GM10248 (cell line): ENCODE measurements at places on chromosomes 13 and 19.

GRCh38 chr13:83881140-83881684, 1.1 kb downstream of the SLITRK1 start:
- no peak for DNase-seq

DNA sequence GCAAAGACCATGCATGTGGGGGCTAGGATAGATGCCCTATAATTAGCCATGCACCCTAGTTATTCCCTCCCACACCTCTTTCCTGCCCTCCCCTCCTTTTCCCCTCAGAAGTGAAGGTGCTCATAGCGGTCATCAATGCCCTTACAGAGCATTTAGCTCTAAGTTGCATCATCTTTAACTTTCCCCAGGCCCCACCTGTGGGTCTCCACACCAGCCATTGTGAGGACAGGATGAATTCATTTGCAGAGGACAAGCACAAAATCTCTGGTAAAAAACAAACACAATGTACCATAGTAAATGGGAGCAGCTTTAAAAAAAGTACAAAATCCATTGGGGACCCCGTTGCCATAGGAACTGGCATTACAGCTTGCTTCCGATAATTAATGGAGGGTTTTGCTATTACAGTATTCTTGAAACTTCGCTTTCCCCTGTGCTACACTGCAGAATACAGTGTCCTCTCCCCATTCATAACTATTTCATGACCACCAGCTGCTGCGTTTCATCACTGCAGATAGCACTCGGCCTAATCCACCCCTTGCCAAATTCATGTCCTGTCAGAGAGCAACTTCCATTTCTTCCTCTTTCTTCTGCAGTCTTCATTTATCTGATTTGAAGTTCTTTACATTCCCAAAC, 110.5 kb downstream of the ZDHHC20 start:
- no peak for DNase-seq

DNA sequence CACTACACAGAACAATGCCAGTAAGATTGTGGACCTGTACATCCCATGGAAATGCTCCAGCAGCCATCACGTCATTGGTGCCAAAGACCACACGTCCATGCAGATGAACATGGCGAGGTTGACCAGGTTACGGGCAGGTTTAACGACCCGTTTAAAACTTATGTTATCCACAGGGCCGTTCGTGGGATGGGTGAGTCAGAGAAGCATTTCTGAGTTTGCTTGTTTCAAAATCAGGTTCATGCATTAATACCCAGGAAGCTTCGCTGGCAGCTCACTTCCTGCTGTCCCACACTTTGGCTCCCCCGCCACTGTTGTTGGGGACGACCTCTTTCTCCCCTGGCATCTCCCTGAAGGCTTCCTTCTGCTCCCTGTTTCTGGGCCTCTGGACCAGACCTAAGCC, 194.1 kb downstream of the USP12 start:
- no peak for DNase-seq

- DNase-seq, result no peak
These were observed 473.3 kb downstream of the ITGBL1 start for GRCh38 chr13:101925731-101926130.

DNA sequence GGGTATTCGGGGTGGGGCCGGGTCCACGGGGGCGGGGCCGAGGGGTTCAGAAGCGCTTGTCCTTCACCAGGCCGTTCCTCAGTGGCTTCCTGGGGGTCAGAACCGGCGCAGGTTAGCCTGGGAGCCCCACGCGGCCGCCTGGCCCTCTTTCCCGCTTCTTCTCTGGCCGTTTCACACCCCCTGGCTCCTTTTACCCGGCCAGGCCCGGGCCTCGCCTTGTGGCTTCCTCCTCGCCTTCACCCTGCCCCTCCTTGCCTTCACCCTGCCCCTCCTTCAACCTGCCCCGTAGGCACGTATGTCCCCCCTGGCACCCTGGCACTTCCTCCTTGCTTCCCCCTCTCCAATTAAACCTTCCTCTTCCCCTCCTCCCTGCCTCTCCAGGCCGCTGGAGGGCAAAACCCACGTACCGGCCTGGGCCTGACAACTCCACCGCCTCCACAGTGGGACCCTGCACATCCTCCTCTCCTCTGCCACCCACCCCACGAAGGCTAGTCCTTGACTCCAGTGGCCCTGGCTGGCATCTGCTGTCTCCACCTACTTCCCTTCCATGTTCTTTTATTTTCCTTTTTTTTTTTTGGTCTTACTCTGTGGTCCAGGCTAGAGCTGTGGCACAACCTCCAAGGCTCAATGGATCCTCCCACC, 25.3 kb downstream of the CERS1 start:
- DNase-seq, result no peak

- no peak for DNase-seq
These were observed 104.7 kb upstream of the CLDN10 start for GRCh38 chr13:95447814-95448213.
